ENCODE measurements at places on chromosomes 5 and 9. TPM values are rescaled to one million over a fixed set of nuclear protein-coding genes. Genes with fewer than 3 reads are reported as not detected.

Gene SHB
- total RNA-seq, result 17.8 TPM

Gene PJA2
- total RNA-seq, result 54.0 TPM

Gene SLC6A18
- total RNA-seq, result not detected

Gene PCDHGB3
- 2.2 TPM for total RNA-seq
